DMS53 (cell line): ENCODE measurements at places on chromosomes 4 and X.

- DNase-seq = peak; percentile 61
Measured at GRCh38 chr4:164779811-164780216, 25.9 kb downstream of the SMIM31 start.

GRCh38 chrX:120224388-120224787, 26.2 kb upstream of the ZBTB33 start:
- DNase-seq = no peak

DNA sequence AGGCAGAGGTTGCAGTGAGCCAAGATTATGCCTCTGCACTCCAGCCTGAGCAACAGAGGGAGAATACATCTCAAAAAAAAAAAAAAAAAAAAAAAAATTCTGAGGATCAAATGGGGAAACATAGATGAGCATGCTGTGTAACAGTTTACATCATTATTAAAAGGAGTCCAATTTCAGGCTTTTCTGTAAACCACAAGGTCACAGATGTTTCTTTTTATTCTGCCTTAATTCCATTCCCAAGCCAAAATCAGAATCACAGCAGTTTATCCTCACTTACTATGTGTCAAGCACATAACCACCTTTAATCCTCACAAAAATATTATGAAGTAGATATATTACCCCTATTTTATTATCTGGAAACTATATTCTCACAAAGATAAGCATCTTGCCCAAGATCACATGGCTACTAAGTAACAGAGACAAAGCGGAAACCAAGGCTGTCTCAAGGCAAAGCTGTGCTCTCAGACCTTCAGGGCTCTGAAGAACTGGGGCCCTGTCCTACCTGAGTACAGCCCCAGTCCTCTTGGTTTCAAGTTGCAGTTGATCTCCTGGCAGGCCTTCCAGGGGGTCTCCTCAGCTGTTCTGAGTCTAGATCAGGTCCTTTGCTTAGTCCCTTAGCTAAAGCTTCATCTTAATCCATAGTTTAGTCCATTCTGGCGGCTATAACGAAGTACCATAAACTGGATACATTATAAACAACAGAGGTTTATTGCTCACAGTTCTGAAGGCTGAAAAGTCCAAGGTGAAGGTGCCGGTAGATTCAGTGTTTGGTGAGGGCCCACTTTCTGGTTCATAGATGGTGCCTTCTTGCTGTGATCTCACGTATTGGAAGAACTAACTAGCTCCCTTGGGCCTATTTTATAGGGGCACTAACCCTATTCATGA, 141.3 kb downstream of the PALLD start:
- DNase-seq = no peak

DNA sequence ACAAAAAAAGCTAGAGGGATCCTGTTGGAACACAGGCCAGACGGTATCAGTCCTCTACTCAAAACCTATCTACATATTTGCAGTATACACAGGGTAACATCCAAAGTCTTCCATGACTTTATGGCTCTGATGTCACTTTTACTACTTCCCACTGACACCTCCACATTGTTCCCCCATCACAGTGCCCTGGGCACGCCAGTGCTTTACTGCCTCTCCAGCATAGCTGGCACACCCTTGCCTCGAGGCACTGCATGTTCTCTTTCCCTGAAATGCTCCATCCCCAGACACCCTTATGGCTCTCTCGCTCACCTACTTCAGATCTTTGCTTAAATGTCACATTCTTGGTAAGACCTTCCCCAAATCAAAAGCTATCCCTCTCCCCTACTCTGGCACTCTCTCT, 6.3 kb upstream of the ATP10D start:
- DNase-seq = no peak

DNA sequence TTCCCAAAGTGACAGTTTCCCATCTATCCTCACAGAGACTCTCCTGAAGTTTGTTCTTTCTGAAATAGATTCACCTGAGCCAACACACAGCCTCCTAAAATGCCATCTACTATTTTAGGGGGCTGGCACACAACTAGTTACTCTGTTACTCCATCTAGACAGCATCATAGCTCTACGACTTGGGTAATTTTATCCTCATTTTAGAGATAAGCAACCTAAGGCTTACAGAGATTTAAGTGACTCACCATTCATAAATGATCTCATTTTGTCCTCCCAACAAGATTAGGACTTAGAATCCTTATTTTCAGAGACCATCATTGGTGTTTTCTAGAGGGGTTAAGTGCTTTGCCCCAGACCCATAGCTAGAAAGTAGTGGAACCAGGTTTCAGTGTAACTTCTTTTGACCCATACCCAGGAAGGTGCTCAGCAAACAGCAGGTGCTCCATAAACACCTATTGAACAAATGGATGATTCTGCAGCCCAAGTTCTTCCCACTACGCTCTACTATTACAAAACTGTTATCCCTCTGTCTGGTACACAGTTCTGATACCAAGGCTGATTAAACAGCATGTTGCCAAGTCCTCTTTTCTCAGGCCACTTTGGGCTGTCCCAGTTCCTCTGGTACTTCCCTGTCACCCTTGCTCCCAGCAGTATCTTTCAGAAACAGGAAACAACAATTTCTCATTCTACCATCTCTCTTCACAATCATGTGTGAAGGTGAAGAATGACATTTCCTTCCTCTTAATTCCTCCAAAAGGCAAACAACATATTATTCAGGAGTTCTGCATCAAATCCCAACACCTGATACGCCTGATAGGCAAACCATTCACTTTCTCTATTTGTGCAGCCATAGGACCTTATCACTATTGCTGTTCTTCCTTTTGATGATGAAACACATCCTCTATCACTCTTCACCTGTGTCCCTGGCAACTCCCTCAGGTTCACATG, 304.7 kb upstream of the TAPT1 start:
- no peak for DNase-seq

DNA sequence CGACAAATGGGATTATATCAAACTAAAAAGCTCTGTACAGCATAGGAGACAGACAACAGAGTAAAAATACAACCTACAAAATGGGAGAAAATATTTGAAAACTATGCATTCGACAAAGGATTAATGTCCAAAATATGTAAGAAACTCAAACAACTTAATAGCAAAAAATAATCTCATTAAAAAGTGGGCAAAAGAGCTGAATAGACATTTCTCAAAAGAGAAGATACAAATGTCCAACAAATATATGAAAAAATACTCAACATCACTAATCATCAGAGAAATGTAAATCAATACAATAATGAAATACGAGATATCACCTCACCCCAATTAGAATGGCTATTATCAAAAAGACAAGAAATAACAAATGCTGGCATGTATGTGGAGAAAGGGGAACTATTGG, 272.9 kb downstream of the KLHL13 start:
- no peak for DNase-seq
